ENCODE measurements at places on chromosomes 2 and 18.
A peak's percentile ranks its signal among the peaks of the same experiment; 100 is the strongest.

GRCh38 chr2:166593403-166593802, 99.4 kb upstream of the SCN7A start:
- no peak for DNase-seq

DNA sequence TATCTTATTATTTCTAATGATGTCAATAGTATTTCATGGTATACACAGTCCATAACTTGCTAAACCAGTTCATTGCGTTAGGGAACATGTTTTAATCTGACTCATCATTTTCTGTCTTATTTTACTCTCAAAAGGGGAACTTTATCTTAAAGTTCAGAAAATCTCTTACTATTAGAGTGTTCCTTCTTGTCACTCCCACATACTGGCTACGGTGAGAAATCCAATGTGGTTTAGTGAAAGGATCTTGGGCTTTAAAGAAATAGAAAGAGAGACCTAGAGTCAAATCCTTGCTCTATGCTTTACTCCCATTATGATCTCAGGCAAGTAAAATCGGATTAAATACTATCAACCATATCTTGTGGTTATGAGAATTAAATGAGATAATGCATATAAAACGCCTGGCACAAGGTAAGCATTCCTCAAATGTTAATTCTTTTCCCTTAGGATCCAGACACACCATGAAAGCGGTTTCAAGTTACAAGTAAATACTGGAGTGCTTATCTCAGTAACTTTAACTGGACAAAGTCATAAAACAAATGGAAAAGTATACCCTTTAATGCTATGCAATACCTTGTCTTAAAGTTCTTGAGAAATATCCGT, 576.0 kb downstream of the ARHGAP15 start:
- DNase-seq, result no peak

GRCh38 chr2:10717628-10718027, 3.8 kb upstream of the ATP6V1C2 start:
- no peak for DNase-seq

DNA sequence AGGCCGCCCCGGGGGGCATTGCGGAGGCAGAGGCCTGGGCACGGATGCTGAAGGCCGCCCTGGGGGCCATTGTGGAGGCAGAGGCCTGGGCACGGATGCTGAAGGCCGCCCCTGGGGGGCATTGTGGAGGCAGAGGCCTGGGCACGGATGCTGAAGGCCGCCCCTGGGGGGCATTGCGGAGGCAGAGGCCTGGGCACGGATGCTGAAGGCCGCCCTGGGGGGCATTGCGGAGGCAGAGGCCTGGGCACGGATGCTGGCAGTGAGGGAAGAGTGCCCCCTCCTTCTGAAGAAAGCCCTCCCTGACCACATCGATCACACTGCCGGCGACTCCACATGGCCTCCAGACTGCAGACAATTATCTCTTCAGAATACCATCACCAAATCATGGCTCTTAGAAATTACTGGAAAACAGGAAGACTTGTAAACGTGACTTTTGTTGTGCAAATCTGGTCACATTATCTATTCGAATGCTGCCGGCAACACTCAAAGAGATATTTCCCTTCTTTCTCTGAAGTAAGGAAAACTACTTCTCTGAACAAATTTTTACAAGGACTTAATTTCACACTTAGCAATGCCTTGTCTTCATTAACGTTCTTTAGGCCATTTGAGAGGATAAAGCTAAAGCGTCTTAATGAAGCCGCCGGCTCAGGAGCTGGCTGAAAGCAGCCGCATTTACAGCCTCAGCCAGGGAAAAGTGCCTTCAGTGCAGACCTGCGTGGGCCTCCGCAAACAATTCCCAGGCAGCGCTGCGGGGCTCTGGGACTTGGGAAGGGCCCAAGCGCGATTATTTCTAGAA, 18.1 kb upstream of the SNTG2 start:
- no peak for DNase-seq

- no peak for DNase-seq
Observed at GRCh38 chr18:507636-508035, 7.1 kb upstream of the COLEC12 start.

DNA sequence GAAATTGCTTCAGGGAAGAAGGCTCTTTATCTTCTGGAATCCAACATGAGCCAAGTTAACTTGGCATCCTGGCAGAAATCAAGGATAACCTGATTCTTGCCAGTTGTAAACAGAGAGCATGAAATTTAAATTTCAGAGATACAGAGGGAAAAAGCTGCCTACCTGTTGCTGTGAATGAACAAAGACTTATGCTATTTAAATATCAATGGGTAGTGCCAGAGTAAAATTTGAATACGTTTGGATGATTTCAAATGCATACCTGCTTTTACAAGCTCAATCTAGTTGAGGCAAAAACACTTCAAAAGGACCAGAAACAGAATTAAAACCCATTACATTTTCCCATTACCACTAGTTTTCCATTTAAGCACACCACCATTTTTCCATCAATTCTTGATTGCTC, 60.9 kb downstream of the CHST9 start:
- no peak for DNase-seq

DNA sequence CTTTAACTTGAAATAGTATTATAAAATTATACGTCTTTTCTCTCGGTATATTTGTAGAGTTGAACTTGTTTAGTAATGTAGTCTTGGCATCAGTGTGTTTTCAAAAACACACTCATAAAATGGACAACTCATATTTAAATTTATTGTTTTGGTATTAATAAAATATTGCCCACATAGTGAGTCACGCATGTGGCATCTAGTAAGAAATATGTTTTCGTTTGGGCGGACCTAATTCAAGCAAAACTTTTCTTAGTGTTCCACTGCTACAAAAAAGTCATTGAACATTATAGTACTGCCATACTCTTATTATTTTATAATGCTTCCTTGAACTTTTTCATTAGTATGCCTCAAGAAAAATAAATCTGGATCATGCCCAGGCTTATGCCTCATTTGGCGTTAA, 31.1 kb upstream of the FAM237A start:
- DNase-seq, result no peak

GRCh38 chr18:75839041-75839440, 411.5 kb upstream of the SMIM21 start:
- DNase-seq, result no peak

DNA sequence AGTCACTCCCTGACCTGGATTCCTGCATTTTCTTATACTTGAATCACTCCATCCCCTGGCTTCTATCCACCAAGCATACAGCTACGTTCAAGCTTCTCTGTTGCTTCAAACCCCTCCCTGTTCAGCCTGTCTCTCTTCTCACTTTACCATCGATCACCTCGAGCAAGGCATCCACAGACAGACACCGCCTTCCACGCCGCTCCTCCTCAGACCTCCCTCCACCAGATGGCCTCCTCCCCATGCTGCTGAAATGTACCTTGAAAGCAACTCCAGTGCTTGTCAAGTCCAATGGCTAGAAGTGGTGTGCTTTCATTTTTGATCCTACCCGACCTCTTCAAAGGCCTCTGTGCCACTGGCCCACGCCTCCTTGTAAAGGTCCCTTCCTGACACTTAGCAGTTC, 131.3 kb upstream of the ACAA2 start:
- DNase-seq, result no peak

- no peak for DNase-seq
Observed at GRCh38 chr2:9800639-9800974, 42.7 kb upstream of the TAF1B start.

DNA sequence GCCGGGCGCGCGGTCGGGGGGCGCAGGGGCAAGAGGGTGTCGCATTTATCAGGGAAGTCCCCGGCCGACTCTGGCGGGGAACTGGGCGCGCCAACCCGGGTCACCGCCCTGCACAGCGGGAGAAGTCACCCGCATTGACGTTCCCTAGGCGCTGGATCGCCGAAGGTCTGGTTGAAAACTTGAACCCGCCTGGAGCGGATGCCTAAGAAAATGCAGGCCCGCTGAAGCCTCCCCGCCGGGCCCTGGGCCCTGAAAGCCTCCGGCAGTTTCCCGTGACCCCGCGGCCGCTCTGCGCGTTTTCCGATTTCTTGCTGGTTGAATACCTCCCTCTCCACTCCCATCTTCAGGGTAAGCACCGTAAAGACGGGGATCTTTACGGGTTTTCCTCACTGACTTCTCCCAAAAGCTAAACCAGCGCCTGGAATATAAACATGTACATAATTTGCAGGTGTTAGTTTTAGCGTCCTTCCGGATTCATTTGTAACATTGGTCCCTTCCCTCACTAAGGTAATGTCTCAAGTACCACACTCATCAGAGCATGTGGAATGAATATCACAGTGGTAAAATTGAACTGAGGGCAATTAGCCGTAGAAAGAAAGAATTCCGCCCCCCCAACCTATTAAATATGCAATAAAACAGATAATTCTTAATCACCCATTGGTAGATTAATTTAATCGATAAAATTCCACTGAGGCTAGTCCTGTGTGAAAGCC, 675 bp upstream of the SPIRE1 start:
- DNase-seq, result peak; percentile 89

DNA sequence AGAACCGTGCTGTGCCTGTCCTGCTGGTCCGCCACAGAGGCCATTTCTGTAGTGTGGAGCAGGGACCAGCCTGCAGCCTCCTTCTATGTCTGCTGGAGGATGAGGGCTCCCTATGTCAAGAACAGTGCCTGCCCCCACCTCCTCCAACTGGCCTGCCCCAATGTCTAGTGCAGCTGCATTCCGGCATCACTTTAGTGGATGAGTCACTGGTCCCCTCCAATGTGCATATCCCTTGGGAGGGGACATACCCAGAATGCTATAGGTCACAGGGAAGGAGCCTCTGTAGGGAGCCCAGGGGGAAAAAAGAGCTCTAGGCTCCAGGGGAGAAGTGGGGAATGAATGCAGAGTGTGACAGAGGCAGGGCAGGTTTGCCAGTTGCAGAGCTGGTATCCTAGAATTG, 219.6 kb downstream of the CELF4 start:
- DNase-seq, result peak; percentile 73

DNA sequence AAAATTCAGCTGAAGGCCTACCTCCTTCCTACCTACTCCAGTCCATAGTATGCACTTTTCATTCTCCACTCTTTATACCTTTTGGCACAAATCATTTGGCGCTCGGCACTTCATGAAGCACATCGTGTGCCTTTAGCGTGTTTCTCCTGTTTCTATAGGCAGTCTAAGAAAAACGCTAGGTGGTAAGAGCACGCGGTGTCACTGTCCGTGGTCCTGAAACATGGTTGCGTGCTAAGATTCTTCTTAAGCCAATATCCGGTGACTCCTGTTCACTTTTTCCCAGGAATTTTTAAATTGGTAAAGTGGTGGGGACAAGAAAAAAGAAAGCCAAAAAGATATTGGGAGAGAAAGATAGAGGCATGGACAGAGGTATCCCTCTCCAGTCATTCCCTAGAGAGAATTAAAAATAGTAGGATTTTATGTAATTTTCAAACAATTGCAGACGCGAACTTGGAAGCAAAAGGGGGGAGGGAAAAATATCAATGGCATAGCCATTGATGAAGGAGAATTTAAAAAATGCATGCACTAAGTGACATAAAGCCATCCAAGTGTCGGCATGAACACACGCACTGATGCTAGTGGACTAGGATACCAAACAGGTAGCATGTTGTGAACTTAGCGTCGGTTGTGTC, 1.4 kb upstream of the CTNNA2 start:
- DNase-seq, result no peak

DNA sequence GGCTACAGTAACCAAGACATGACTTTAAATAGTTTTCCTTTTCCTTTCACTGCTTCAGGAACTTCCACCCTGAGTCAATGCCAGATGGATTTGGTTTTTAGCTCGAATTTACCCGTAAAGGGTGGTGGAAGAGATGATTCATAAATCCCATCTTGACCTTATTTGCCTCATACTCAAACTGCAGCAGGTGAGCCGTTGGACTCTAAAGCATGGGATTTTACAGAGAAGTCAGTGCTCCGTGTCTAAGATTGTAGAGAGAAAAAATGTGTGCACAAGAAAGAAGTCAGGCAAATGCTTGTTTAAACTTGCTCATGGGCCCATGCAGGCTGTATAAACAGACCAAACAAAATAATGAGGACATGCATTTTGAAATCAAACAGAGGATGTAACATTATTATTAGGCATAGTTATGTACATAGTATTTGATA, 369.7 kb upstream of the TRIB2 start:
- no peak for DNase-seq

DNA sequence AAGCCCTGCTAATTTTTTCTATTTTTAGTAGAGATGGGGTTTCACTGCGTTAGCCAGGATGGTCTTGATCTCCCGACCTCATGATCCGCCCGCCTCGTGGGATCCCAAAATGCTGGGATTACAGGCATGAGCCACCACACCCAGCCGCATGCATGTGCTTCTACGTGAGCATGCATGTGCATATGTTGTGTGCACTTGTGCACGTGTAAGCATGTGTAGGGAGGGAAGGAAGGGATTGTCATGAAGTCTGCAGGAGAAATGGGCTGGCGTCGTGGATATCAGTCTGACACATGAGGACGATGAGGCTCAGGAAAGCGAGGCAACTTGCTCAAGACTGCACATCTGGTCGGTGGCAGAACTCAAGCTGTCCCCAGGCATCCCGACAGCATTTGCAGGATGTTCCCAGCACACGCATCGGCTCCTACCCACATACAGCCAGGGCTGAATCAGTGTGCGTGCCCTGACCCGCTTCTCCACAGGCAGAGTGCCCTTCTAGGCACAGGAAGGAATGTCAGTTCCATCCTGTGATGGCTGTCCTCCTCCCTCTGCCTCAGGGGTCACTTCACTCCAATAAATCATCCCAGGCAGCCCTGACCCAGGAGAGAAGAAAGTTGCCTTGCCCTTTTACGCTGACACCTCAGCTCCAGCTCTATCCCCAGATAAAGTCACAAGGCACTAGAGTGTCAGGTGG, 49.9 kb upstream of the SLC14A2 start:
- DNase-seq, result no peak

- no peak for DNase-seq
Observed at GRCh38 chr2:204487447-204488229, 57.6 kb upstream of the PARD3B start.

GRCh38 chr2:27249891-27250651, 12.8 kb downstream of the SLC30A3 start:
- DNase-seq, result peak; percentile 28

DNA sequence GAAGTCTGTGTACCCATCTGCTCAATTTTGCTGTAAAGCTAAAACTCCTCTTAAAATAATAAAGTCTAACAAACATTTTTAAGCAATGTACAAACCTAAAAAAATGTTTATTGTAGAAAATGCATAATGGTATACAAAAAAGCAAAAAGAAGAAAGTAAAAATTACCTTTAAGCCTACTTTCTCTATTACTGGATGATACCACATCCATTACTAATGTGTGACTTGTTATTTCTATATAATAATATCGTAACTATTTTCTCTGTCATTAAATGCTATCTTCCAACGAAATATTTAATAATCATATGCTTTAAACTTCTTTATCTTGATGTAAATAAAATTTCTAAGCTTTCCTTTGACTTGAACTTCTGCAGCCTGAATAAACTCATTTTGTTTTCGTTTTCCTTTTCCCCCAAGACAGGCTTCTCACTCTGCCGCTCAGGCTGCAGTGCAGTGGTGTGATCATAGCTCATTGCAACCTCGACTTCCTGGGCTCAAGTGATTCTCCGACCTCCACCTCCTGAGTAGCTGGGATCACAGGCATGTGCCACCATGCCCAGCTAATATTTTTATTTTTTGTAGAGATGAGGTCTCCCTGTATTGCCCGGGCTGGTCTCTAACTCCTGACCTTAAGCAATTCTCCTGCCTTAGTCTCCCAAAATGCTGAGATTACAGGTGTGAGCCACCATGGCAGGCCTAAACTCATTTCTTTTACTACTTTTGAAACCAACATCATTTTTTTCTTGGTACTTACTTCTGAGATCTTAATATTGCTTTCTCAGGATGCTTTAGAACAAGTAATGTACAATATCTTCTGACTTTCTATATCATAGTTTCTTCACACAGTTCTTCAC, 18.1 kb upstream of the DNAH7 start:
- DNase-seq, result no peak

- no peak for DNase-seq
Observed at GRCh38 chr2:83386549-83386948, 1072.5 kb downstream of the SUCLG1 start.
